ENCODE measurements at places on chromosomes 7 and 10. TPM values are rescaled to one million over a fixed set of nuclear protein-coding genes. Genes with fewer than 3 reads are reported as not detected.

The FMC1 gene
- 12.6 TPM for total RNA-seq

The PHTF2 gene
- 14.3 TPM for total RNA-seq

The TCAF2 gene
- 8.4 TPM for total RNA-seq

The CEP41 gene
- total RNA-seq: 7.1 TPM

The EMX2 gene
- 0.15 TPM for total RNA-seq

The JMJD1C gene
- total RNA-seq: 108 TPM

The TIMM23B gene
- total RNA-seq: 16.9 TPM

The CYP2W1 gene
- total RNA-seq: not detected

The VWDE gene
- 0.65 TPM for total RNA-seq

The ACSL5 gene
- total RNA-seq: 1.3 TPM

The ZCWPW1 gene
- total RNA-seq: 0.32 TPM

The ACTL6B gene
- total RNA-seq: not detected

The SHTN1 gene
- 4.2 TPM for total RNA-seq

The CACNA2D1 gene
- 54.6 TPM for total RNA-seq

The ARMH3 gene
- 5.8 TPM for total RNA-seq

The NPFFR1 gene
- not detected for total RNA-seq

The ANKRD61 gene
- total RNA-seq: not detected

The DKK1 gene
- total RNA-seq: 206 TPM

The SYNPO2L gene
- total RNA-seq: not detected

The MBL2 gene
- total RNA-seq: not detected

Data from epithelial cell of umbilical artery (primary cell).